ENCODE measurements at places on chromosomes 2 and 18. TPM values are rescaled to one million over a fixed set of nuclear protein-coding genes. Genes with fewer than 3 reads are reported as not detected.

- no peak for DNase-seq
Measured at GRCh38 chr2:84866122-84866521, 14.8 kb downstream of the TRABD2A start.

LBX2 gene
- not detected for total RNA-seq

ANKRD30BL gene
- total RNA-seq, result not detected

GRCh38 chr2:12774395-12774727 lies 57.6 kb downstream of the TRIB2 start:
- no peak for DNase-seq

DNA sequence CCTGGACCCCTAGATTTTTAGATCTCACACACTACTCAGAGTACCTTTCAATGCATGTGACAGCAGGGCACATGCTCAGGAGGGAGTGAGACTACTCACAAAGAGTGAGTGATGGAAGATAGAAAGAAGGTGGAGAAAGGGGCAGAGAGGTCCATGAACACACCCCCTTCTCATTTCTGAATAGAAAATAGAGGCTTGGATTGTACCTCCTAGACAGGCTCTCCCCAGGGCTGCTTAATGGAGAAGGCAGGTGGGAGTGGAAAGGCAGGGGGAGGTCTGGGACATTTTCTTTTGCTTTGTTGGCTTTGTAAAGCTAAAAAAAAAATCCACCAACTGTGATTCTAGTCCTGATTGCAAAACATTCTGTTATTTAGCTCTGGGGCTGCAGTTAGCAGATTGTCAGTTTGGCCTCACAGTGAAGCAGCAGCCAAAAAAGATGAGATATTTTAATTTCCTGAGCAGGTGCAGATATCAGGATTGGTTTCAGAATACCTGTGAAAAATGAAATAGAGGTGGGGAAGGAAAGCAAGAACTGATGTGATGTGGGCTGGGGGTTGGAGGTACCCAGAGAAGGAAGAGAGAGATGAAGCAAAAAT lies 119.3 kb upstream of the GYPC start:
- DNase-seq, result no peak

DNA sequence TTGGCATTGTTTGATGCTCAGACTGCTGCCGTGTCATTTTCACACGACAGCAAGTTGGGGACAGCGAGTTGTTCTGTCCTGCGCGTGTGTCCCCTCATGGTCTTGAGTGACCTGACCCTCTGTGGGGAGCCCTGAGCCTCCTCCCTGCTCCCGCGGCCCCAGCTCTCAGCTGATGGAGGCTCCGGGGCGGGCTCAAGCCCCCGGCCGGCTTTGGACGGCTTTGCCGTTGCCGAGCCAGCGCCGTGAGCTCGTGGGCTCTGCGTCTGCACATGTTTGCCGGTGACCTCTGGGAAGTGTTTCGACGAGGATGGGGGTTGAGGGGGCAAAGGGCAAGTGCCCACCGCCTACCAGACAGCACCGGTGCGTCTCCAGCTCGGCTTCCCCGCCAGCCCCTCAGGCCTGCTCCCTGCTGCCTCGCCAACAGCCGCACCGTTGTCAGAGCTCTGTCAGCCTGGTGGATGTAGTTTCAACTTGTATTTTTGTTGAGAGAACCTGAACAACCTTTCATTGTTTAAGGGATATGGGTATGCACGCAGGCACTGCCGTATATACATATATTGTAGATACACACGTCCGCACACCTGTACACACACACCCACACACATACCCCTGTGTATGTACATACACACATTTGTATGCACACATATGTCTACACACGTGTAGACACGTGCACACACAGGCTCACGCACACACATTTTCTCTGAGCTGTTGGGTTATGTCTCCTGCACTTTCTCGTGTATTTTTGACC lies 13.7 kb downstream of the PDCD1 start:
- no peak for DNase-seq

GRCh38 chr2:224869601-224870233 lies 153.6 kb upstream of the CCDC195 start:
- no peak for DNase-seq

- DNase-seq, result no peak
Measured at GRCh38 chr2:69054431-69054830, 41.5 kb downstream of the ANTXR1 start.

DNA sequence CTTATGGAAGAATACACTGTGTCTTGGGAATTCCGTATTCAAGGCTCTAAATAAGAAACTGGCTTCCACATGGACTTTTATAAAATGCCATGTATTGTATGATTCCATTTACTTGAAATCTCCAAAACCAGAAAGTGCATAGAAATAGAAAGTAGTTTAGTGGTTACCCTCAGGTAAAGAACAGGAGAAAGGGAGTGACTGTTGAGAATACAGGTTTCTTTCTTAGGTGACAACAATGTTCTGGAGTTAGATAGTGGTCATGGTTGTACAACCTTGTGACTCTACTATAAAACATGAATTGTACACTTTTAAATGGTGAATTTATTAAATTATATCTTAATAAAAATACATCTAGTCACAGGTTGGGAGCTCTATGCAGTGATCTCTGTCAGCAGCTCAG lies 481.8 kb downstream of the SPAG16 start:
- DNase-seq, result no peak

DNAJC10 gene
- total RNA-seq, result 50.5 TPM

CNDP1 gene
- total RNA-seq, result not detected

- DNase-seq, result peak; percentile 70
Measured at GRCh38 chr2:109448946-109449788, 164.6 kb downstream of the SEPTIN10 start.

DNA sequence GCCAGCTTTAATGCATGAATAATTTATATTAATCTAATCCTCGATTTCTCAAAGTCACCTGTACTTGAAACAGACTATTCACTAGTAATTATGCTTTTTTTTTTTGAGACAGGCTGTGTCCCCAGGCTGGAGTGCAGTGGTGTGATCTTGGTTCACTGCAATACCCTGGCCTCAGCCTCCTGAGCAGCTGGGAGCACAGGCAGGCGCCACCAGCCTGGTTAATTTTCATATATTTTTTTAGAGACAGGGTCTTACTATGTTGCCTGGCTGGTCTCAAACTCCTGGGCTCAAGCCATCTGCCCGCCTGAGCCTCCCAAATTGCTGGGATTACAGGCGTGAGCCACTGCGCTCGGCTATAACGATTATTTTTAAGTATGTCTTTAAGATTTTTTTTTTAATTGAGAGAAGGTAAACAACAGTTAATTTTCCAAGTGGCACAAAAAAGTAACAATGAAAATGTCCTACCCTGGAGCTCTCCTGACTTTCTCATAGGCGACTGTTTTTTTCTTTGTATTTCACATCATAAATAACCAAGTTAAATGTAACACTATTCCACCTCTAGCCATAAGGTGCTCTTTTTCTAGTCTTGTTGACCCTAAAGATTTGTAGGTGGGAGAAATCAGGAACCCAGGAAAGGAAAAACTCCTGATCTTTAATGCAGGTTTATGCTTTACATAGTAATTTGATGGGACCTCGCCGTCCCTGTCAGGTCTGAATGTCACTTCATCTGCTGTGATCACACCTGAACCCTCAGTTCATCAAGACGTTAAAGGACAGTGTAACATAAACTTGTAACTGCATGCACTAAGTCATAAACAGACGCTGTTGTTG lies 1.3 kb upstream of the ANKRD12 start:
- DNase-seq, result no peak

SERPINB2 gene
- not detected for total RNA-seq

GCG gene
- not detected for total RNA-seq

- DNase-seq, result no peak
Measured at GRCh38 chr2:12428324-12428723, 288.4 kb upstream of the TRIB2 start.

UGGT1 gene
- total RNA-seq, result 77.4 TPM

- no peak for DNase-seq
Measured at GRCh38 chr2:32558492-32558891, 69.4 kb upstream of the TTC27 start.

DNA sequence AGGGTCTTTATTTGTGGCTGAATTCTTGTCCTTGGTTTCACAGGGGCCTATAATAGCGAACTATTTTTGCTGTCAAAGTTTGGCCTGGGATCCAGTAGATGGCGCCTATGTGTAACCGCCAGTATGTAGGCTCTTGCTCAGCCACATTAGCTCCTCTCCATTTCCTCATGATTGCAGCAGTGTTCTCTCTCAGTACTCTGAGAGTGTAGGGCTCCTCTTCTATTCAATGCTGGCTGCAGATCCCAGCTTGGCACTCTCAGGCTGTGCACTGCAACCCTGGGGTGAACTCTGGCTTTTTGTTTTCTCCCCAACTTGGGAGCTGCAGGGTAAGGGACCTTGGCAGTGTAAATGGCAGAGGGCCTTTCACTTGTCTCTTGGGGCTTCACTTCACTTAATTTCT lies 344.6 kb upstream of the CHAC2 start:
- DNase-seq, result no peak

DNA sequence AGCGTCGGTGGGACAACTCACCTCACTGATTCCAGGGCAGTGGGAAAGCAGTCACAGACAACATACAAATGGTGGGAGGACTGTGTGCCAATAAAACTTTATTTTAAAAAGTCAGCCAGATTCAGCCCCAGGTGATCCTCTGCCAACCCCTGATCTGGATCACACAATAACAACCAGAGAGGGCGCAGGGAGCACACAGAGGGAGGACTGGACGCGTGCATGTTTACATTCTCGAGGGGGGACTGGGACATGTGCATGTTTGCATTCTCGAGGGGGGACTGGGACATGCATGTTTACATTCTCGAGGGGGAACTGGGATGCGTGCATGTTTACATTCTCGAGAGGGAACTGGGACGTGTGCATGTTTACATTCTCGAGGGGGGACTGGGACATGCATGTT lies 209.5 kb downstream of the NDUFA10 start:
- DNase-seq, result no peak

DNA sequence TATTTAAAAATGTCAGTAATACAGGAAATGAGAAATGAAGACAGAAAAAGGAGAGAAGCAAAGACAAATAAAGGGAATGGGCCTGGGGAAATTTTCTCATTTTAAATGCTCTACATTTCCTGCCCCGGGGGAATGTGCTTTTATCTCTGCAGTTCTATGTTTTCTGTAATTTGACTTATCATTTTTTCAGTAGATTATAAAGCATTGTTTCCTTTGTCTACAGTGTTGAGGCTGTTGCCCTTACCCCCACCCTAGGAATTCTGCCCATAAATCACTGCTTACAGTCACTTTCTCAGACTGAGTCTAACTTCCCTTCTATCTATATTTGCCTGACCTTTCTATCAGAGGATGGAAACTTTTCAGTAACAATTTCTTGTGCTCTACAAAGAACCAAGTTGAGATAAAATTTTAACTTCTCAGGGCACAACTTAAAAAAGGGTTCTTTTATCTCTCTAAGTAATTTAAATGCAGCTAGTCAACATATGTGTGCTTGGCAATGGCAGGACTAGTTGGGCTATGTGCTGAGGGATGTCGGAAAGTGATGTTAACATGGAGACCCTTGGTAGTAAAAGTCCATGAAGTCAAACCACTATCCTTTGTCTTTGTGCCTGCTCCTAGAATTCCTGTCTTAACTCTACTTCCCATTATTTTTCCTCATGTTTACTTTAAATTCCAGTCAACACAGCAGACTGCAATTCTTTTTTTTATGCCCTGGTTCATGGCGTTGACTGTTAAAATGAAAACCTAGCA lies 146.5 kb upstream of the MMADHC start:
- DNase-seq, result no peak

RGPD8 gene
- 4.2 TPM for total RNA-seq

DNA sequence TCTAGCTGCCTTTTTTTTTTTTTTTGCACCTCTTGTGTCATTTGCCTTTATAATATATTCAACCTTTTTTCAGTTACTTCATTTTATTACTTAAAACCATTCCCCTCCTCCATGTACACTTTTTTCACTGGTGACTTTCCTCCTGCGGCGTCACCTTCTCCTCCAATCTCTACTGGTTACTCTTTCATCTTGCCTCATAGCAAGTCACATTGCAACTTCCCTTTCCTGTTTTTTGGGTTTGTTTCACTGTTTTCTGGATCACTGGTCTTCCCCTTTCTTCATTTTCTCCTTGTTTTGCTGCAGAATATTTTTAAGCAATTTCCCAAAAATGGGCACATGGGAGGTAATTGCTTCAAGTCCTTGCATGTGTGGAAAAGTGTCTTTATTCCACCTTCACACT lies 37.7 kb upstream of the GPR155 start:
- no peak for DNase-seq

DNA sequence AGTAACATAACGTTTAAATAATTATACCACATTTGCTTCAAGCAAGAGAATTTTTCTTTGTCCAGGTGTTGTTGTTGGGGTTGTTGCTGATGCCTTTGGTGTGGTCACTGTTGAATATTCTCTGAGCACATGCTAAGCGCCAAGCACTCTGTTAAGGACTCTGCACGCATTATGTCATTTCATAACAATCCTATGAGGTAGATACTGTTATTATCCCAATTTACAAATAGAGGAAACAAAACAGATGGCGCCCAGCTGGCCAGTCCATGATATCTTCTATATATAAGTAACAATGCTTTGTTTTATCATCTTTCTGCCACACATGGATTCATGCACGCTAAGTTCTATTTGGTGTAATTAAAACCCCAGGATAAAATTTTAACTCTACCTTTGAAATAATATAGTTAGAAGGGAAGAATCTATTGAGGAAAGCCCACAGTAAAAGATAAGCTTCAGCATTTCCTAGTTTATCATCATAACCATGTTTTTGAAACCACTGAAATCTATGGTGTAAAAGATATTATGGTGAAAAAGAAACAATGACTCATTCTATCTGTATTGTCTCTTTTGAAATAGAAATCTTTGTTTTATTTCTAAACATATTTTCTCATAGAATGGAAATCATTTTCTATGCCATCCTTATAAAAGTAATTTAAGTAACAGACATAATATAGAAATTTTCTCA lies 199.7 kb downstream of the PID1 start:
- peak; percentile 36 for DNase-seq
